ENCODE measurements at places on chromosomes 7 and 10. TPM values are rescaled to one million over a fixed set of nuclear protein-coding genes. Genes with fewer than 3 reads are reported as not detected.

The ITPRID1 gene
- total RNA-seq = not detected

GRCh38 chr7:52669031-52669430 is 366.4 kb upstream of the POM121L12 start:
- no peaks in the 10 kb centered on the region for H3K27me3 ChIP-seq
- DNase-seq = no peak
- H3K4me3 ChIP-seq = no peak overlapping the region
- H3K27ac ChIP-seq = no peak overlapping the region

DNA sequence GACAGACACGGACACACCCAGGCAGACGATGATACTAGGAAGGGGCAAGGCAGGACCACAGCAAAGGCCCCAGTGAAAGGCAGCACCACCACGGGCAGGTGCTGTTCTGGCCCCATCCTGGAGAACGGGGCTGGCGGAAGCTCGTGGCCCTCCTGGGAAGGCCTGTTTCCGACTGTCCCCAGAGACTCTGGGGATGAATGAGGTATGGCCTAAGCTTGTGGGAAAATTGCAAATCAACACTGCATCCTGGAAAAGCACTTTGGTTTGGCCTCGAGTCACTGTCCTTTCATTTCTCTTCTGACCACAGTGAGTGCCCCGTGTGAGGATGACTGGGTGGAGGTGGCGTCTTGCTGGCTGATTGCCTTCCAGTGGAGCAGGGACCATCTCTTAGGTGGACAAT is 81.6 kb upstream of the ANLN start:
- no peaks in the 10 kb centered on the region for H3K27me3 ChIP-seq
- H3K4me1 ChIP-seq = peaks cover 10% of the 10 kb centered on the region
- no peak overlapping the region for H3K27ac ChIP-seq
- DNase-seq = no peak
- H3K4me3 ChIP-seq = no peak overlapping the region
- H3K36me3 ChIP-seq = no peaks in the 10 kb centered on the region

DNA sequence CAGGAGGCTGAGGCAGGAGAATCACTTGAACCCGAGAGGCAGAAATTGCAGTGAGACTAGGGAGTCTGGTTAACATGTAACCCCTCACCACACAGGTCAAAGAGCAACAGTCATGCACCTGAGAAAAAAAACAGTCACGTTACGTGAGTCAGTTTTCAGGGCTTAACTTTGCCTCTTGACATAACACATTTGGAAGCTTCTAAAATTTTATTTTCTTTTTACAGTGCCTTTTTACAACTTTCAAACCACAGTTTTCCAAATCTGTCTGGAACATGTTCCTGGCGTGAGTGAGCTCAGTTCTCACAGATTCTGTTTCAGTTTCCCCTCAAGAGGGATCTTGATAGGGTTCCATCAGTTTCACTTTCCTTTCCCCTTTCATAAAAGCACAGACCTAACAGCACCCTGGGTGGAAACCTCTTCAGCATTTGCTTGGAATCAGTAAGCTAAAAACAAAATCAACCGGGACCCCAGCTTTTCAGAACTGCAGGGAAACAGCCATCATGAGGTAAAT is 4.4 kb downstream of the IFIT3 start:
- peak overlapping the region; percentile 95 for H3K27ac ChIP-seq
- H3K4me3 ChIP-seq = peak overlapping the region; percentile 47
- no peak for DNase-seq

DNA sequence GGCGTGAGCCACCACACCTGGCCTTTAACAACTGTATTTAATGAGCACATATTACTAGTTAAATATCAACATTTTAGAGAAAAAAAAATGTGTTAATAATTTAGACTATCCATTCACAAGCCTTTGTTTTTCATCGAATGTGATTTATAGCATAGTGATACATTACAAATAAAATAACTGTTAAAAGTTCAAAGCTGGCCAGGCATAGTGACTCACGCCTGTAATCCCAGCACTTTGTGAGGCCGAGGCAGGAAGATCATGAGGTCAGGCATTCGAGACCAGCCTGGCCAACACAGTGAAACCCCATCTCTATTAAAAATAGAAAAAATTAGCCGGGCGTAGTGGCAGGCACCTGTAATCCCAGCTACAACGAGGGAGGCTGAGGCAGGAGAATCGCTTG is 72.7 kb downstream of the HACD1 start:
- H3K4me3 ChIP-seq = no peak overlapping the region
- no peaks in the 10 kb centered on the region for H3K36me3 ChIP-seq
- H3K4me1 ChIP-seq = no peaks in the 10 kb centered on the region
- no peak overlapping the region for H3K27ac ChIP-seq

DNA sequence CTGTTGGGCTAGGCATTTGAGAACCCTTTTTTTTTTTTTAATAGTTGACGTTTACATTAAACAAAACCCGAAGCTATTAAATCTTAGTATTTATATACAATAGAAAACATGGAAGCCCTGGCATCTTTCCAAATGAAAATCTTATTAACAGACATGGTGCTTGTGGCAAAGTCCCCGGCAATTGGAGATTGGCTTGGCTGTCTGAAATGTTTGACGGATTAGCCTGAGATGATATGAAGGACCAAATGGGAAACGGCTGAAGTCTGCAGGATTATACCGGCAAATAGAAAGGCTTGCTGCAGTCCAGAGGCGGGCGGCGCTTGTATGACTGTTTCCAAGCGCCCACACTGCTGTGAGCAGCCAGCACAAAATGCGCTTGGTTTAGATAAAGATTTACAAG is 105.6 kb downstream of the BUB3 start:
- no peak overlapping the region for H3K27ac ChIP-seq
- no peaks in the 10 kb centered on the region for H3K4me1 ChIP-seq
- no peaks in the 10 kb centered on the region for H3K36me3 ChIP-seq
- H3K4me3 ChIP-seq = no peak overlapping the region

The SLC18A3 gene
- not detected for total RNA-seq

The AGR2 gene
- total RNA-seq = 0.29 TPM

DNA sequence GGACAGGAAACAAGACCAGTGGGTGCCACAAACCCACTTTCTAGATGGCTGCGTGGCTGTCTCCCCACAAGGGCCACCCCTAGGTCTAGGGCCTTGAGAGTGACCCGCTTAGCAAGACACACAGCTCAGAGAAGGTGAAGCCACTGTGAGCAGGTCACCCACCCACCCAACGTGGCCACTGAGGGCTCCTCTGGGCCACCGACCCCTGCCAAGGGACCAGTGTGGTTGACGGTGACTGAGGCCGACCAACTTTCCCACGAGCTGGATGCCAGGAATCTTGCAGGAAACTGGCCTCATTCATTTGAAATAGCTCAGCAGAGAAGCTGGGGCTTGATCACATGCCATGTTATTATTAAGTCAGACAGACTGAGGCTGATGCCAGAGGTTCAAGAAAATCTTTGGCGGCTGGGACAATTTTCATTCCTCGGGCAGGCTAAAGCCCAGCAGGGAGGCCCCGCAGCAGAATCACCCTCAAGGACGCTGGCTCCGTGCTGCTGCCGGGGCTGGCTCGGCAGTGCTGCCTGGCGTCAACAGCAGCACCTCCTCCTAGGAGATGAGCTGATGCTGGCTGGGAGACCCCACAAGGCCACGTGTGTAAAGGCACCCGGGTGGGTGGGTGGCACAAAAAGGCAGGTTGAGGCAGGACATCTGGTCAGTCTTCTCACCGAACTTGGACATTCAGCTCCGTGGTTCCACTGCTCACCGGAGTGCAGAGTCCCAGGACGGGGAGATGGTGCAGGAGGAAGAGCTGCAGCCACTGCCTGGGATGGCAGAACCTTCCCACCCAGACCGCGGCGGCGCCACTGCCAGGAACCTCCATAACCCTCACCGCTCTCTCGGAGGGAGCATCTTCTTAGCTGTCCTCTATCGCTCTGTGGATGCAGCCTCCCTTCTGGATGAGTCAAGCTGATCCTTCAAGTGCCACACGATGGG is 57.8 kb downstream of the ZRANB1 start:
- no peak overlapping the region for H3K27ac ChIP-seq
- no peaks in the 10 kb centered on the region for H3K4me1 ChIP-seq
- peak; percentile 12 for DNase-seq
- H3K27me3 ChIP-seq = no peaks in the 10 kb centered on the region

DNA sequence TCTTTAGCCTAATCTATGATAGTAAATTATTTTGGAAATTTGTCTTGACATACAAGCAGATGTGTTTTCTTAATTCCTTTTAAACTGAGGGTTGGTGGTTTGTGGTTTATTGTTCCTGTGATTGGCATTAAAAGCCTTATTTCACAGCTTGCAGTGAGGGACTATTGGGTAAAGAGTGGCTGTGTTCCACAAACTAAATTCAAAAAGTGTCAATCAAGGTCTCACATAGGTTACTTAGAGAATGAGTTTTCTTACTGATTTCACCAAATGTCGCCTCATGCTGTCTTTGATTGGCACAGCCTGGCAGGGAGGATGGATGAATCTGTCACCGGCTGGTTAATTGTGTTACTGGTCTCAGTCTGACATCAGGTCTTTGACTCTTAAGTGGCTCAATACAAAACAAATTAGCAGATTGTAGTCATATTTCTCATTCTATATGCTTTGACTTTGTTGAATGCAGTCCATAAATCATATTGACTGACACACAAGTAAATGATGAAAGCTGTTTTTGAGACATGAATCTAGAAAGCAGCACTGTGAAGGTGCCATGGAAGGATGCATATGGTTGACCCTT is 66.8 kb upstream of the CYP26C1 start:
- H3K4me3 ChIP-seq = no peak overlapping the region
- H3K4me1 ChIP-seq = no peaks in the 10 kb centered on the region
- no peak overlapping the region for H3K27ac ChIP-seq
- no peaks in the 10 kb centered on the region for H3K27me3 ChIP-seq
- H3K36me3 ChIP-seq = no peaks in the 10 kb centered on the region
- DNase-seq = no peak

DNA sequence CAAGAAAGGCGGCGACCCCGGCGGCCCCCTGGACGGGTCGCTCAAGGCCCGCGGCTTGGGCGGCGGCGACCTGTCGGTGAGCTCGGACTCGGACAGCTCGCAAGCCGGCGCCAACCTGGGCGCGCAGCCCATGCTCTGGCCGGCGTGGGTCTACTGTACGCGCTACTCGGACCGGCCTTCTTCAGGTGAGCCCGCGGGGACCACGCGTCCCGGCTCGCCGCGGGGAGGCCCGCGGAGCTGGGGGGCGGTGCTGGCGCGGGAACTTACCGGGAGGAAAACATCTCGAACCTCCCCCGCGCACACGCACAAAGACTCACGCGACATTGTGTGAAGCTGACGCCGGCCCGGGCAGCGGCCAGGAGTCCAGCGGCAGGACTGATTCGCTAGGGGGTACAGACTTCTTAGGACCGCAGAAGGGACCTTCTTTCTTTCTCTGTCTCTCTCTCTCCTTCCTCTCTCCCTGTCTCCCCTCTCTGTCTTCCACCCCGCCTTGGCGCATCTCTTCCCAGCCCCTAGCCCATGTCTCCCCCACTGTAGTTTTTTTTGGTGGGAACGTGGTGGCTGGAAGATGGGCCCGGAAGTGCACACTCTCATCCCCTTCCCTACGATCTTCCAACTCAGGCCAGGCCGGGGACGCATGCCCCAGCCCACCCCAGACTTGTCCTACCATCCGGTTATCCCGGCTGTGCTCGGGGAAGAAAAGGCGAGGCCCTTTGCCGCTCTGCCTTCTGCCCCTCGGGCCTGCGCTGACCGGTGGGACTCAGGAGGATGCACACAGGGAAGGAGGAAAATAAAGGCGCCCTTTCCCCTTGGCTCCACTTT is 1.2 kb downstream of the EN2 start:
- H3K27me3 ChIP-seq = peaks cover 93% of the 10 kb centered on the region
- no peak overlapping the region for H3K27ac ChIP-seq
- H3K4me1 ChIP-seq = no peaks in the 10 kb centered on the region

The FAM237B gene
- not detected for total RNA-seq

DNA sequence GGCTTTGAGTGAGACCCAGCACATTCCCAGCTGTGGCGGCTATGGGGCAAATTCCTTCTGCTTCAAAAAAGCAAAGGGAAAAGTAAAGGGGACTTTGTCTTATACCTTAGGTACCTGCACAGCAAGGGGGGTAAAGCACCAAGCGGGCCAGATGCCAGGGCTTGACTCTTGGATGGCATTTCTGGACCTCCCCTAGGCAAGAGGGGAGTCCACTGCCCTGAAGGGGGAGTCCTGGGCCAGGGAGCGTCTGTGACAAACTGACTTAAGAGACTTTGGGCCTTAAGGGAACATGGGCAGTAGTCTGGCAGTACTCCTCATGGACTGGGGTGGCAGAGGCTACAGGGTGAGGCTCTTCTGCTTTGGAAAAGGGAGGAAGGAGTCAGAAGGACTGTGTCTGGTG is 16.1 kb upstream of the FOXI2 start:
- H3K4me1 ChIP-seq = no peaks in the 10 kb centered on the region
- no peak overlapping the region for H3K27ac ChIP-seq
- H3K27me3 ChIP-seq = no peaks in the 10 kb centered on the region

DNA sequence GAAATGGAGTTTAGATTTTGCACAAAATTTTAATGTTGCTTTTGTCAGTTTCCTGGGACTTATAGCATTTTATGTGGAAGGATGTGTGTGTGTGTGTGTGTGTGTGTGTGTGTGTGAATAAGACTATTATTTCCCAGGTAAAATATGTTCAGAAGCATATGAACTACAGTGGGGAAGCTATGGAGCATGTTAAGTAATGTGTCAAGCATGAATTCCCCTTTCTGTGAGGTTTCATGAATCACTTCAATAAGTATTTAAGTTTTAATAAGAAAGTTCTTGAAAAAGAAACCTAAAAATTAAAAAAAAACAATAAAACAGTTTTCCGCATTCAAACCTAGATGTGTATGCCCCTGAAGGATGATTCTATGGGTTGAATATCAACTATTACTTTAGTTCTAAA is 693 bp downstream of the CREB5 start:
- H3K36me3 ChIP-seq = no peaks in the 10 kb centered on the region
- peaks cover 9% of the 10 kb centered on the region for H3K27me3 ChIP-seq
- no peak overlapping the region for H3K27ac ChIP-seq
- H3K4me3 ChIP-seq = no peak overlapping the region
- DNase-seq = no peak

The SEC61G gene
- total RNA-seq = 74.9 TPM
